SK-N-SH (cell line): ENCODE measurements at places on chromosomes 3 and 15. TPM values are rescaled to one million over a fixed set of nuclear protein-coding genes. Genes with fewer than 3 reads are reported as not detected.
A peak's percentile ranks its signal among the peaks of the same experiment; 100 is the strongest.

The ERICH6 gene
- 0.08 and 0.21 TPM in 2 replicates for polyA plus RNA-seq

The SETD5 gene
- 32.3 and 39.5 TPM in 2 replicates for polyA plus RNA-seq

The LRRK1 gene
- polyA plus RNA-seq = 6.5 and 6.9 TPM in 2 replicates

DNA sequence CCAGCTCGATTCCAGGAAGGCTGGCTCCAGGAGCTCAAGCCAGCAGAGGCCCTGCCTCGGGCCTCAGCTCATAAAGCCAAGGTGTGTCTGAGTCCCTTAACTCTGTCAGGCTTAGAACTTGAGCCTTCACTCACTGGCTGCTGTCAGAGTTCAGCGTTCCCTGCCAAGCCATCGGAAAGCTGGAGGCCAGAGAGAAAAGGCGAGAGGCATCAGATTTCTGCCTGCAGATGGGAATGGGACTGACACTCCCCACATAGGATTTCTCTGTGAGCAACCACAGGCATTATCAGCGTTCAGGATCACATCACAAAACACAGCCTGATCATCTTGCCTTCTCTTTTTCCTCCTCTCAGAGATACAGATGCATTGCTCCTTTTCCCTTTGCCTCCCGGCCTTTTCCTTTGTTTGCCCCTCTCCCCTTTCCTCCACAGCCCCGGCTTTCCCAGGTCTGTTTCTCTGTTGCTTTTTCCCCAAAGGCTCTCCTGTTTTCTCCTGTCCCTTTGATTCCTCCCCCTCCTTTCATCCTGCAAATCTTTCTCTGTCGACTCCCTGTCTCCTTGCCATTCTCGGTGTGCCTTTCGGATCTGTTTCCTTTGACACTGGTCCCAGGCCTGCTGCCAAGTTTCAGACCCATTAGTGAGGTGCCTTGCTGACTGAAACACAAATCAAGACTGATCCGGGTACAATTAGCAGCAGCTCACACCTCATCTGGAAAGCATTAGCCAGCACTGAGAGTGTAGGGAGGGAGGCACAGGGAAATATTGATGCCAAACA, 44.5 kb upstream of the BOC start:
- peak; percentile 57 for DNase-seq

- no peak for DNase-seq
Observed at GRCh38 chr15:66401130-66402021, 14.7 kb downstream of the MAP2K1 start.

- DNase-seq = no peak
Observed at GRCh38 chr15:95937128-95937528, 393.4 kb upstream of the NR2F2 start.

GRCh38 chr3:188102861-188103547, 51.0 kb upstream of the LPP start:
- no peak for DNase-seq

DNA sequence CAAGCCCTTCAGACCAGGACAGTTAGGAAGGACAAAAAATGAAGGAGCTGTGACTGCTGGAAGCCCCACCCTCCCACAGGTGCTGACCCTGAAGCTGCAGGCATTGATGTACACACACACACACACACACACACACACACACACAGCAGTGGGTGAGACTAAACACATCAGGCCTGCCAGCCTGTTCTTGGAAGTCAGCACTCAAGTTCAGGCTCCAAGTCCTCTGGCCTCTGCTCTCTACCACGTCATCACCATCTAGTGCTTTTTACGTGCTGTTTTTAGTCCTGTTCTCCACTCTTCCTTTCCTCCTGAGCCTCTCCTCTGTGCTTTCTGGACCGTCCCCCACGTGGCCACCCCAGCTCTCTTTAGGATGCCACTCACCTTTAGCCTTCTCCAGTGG, 5.4 kb upstream of the KBTBD12 start:
- no peak for DNase-seq

- DNase-seq = peak; percentile 85
Observed at GRCh38 chr15:93088981-93089726, at the start of gene RGMA. Gene RGMA, minus strand, starts transcription at chr15:93089211. Its CDS starts 279 bp downstream, at chr15:93088932.

- DNase-seq = no peak
Observed at GRCh38 chr3:186969607-186970006, 39.3 kb downstream of the ST6GAL1 start.

- DNase-seq = no peak
Observed at GRCh38 chr15:85955501-85956391, 123.9 kb upstream of the AGBL1 start.

DNA sequence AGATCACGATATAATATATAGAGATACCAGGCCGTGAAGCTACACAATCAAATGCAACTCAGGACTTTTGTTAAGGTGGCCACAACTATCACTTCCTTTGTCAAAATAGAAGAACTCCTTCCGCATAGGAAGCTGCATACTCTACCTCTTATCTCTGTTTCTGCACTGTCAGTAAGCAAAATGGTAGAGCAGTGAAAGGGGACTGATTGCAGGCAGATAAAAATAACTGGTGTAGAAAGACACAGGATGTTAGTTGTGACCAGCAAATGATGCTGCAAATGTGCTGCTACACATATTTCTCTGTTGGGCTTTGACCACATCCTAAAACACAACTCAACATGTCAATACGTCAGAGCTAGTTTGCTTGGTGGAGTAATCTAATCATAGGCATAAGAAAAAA, 16.3 kb upstream of the TRAT1 start:
- no peak for DNase-seq

DNA sequence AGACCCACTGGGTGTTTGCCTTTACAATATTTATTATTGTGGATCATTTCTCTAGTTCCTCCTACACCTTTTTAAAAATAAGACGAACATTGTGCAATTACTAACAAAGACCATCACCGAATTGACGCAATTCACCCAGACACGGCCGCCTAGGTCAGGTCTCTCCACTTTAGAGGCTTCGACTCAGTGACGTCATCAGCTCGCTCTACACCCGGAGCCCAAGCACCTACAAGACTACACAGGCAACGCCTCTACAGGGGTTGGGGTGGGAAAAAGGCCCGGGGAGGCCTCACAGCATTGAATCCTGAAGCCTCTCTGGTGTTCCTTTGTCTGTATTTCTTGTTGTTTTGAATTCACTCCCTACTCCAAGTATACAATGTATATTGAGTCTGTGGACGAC, 16.6 kb downstream of the ZIC4 start:
- no peak for DNase-seq

- DNase-seq = no peak
Observed at GRCh38 chr15:77402740-77403379, 17.0 kb downstream of the PEAK1 start.

GRCh38 chr3:14875411-14876175, 56.8 kb downstream of the FGD5 start:
- no peak for DNase-seq

- DNase-seq = no peak
Observed at GRCh38 chr3:159964166-159964973, 24.3 kb upstream of the IL12A start.

DNA sequence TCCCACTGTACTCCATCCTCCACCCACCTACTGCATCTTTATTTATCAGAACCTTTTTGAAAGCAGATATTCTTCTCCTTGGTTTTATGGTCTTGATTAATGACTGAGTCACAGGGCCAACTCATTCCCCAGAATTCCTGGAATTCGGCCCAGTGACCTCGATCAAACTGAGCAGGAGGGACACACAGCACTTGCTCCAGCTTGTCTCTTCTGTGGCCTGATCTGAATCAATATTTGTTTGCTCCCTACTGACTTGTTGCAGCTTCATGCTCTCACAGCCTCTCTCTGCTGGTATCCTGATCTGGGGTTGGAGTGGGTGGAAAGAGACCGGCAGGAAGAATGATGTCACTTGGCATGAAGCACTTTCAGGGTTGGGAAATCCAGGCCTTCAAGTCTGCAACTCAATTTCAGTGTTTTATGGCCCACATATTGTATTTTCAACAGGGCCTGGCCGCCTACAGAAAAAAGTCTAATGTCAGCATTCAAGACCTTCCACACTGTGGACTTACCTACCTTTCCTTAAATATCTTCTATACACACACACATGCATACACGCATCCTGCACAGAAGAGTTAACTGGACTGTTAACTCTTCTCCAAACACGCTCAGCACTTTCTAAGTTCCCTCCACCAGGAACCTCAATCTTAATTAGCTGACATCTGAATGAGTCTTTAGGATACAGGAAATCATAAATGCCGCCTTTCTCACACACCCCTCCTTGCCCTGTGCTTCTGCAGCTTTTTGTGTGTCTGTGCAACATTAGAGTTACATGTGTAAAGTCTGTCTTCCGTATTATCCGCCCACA, 4.6 kb downstream of the ANXA2 start:
- DNase-seq = no peak

DNA sequence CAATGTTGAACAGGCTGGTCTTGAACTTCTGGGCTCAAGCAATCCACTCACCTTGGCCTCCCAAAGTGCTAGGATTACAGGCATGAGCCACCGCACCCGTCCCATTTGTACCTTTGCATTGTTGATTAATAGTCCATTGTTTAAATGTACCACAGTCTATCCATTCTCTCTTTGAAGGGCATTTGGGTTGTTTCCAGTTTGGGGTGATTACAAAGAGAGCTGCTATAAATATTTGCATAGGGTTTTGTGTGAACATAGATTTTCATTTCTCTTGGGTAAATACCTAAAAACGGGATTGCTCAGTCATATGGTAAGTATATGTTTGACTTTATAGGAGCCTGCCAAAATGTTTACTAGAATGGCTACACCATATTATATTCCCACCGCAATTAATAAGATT, 13.7 kb upstream of the PTPRG start:
- no peak for DNase-seq
